ENCODE measurements at places on chromosomes 4 and X.

DNA sequence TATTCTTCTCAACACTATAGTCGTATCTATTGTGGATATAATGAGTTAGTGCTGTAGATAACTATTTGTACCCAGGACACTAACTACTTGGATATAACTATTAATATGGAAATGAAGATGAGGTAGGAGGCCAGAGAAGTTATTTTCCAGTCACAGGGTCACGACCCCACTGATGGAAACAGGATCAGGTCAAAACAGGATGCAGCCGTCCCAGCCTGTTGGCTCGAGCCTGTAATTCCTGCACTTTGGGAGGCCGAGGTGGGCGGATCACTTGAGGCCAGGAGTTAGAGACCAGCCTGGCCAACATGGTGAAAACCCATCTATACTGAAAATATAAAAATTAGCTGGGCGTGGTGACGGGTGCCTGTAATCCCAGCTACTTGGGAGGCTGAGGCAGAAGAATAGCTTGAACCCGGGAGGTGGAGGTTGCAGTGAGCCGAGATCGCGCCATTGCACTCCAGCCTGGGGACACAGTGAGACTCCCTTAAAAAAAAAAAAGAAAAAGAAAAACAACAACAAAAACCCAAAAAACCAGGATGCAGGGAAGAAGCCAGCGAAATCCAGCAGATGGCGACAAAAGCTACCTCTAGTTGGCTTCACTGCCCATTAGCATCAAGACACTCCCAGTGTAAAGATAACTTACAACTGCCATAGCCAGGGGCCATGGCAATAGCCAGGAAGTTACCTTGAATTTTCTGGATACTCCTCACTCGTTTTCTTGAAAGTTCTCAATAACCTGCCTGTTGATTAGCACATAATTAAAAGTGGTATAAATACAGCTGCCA lies 37.9 kb upstream of the NKAP start:
- no peak for DNase-seq

DNA sequence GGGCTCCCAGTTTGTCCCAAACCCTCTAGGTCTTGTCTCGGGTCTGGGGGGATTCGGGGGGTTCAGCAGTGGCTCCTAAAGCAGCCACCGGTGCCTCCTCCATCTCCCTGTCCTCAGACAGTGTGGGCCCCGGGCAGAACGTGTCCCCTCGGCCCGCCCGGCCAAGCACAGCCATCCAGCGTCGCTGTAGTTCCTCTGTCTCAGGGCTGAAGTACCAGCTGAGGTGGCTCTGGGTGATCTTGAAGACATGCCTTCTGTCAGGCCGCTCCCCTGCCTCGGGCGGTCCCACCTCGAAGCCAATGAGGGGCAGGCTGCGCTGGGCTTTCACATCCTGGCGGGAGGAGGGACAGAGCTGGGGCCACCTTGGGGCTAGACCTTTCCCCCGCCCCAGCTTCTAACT lies 5.9 kb downstream of the TSR2 start:
- DNase-seq = no peak

DNA sequence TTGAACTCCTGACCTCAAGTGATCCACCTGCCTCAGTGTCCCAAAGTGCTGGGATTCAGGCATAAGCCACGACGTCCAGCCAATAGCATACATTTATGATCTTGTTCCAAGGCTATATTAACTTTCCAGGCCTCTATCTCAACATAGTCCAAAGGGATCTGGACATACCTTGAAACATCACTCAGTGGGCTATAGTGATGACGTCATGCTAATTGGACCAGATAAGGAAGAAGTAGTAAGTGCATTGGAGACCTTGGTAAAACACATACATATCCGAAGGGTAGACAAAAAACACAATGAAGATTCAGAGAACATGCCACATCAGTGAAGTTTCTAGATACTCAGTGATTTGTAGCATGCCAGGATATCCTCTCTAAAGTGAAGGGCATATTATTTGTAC lies 37.4 kb upstream of the USP26 start:
- no peak for DNase-seq

DNA sequence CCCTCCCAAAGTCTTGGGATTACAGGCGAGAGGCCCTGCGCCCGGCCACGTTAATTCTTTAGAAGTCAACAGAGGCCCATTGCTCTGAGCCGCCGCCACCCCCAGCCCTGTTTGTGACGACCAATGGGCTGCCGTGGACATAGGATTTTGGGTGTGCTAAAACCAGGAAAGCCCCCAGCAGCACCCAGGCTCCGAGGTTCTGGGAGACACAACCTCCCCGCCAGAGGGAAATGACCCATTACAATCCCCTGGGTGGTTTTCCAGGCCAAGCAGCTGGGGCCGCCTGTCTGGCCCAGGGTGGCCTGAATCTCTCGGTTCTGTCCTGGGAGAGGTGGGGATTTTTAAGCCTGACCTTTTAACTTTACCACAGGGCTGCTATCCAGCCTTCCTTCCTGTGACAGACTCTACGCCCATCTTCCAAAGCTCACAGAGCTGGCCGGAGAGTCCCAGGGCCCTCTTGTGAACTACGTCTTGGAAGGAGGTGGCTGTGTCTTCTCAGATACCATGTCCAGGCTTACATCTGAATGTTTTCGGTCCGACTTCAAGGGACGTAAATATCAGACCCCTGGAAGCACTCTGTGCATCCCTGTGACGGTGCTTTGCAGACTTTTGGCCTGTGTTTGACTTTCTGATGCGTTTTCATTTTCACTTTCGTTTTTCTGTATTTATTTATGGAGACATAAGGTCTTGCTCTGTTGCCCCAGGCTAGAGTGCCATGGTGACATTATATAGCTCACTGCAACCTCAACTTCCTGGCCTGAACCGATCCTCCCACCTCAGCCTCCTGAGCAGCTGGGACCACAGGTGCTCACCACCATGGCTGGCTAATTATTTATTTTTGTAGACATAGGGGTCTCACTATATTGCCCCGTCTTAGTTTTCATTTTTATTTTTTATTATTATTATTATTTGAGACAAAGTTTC lies 36.0 kb downstream of the P2RY8 start:
- DNase-seq = no peak

- DNase-seq = no peak
Measured at GRCh38 chr4:74764119-74764518, 30.2 kb downstream of the BTC start.

GRCh38 chrX:50114113-50114512 lies 86.7 kb downstream of the AKAP4 start:
- no peak for DNase-seq

DNA sequence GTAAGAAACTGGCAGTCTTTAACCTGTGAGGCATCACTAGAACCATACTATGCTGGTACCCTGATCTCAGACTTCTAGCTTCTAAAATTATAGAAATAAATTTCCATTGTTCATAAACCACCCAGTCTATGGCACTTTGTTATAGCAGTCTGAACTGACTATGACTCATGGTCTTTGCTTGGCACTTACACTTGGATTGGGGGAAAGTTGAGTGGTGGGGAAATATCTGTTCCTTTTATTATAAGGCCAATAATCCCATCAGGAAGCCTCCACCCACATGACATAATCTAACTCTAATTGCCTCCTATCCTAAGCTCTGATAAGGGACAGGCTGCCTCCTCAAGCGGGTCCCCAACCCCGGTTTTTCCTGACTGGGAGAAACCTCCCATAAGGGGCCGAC lies 61.4 kb upstream of the PACRGL start:
- no peak for DNase-seq

DNA sequence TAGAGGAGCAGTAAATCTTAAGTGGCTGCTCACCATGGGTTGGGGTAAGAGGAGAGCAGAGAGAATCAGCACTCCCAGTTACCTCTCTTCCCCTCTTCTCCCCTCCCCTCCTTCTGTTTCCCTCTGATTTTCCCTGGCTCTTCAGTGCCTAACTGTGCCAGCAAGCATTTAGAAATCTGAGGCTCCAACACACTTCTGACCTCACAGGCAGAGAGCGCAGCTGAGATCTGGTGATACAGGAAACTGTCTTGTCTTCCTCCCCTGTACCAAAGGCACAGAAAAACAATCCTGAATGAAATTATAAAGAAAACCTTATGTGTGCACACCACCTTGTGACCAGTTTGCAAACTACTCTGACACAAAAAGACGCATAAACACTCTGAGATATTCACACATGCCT lies 82.4 kb upstream of the SMIM10 start:
- DNase-seq = no peak

- no peak for DNase-seq
Measured at GRCh38 chr4:100079264-100079663, 111.0 kb downstream of the DDIT4L start.

DNA sequence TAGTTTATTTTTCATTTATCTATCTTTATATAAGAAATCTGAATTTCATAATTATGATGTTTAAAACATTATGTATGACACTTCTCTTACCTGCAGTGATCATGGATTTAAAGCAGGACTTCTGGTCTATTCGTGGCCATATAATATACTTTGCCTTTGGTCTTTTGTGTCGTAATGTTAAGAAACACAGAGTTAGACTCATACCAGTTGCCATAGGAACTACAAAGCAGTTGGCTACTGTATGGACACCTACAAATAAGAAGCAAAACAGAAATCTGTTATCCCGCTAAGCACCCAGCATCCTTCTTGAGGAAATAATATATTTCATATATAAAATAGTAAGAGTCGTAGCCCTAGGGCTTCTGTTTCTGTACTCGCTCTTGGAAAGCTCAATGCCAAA lies 4.3 kb downstream of the SEPSECS start:
- no peak for DNase-seq

- peak; percentile 45 for DNase-seq
Measured at GRCh38 chrX:23901805-23902204, 5.9 kb downstream of the APOO start.

DNA sequence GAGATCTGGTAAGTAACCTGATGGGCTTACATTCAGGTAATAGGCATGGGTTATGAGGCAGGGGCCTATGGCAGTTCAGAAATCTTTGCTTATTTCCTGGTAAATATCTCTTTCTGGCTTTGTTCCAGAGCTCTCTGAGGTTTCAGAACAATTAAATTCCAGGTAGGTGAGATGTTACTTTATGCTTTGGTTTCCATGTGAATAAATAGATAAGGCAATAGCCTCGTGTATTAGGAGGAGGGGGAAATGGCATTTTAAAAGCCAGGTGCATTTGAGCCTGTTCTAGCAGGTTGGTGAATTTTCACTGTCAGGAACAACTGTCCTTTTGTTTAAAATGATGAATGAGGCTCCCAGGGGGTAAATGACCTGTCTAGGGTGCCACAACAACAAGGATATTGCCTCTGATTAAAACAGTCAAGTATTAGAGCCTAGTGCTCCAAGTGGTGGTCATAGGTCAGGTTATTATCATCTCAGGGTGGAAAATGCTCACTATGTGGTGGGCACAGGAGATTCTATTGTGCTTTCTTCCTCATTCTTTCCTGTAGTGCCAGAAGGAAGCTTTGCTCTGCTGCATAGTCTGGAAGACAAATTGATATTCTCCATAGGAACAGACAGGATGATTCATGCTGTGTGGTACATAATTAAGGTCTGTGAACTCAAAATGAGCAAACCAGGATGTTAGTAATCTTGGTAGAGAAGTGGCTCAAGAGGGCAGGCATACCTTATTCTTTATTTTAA lies 296.2 kb downstream of the INPP4B start:
- no peak for DNase-seq

- peak; percentile 25 for DNase-seq
Measured at GRCh38 chr4:42654631-42655268, 2.2 kb downstream of the ATP8A1 start.

DNA sequence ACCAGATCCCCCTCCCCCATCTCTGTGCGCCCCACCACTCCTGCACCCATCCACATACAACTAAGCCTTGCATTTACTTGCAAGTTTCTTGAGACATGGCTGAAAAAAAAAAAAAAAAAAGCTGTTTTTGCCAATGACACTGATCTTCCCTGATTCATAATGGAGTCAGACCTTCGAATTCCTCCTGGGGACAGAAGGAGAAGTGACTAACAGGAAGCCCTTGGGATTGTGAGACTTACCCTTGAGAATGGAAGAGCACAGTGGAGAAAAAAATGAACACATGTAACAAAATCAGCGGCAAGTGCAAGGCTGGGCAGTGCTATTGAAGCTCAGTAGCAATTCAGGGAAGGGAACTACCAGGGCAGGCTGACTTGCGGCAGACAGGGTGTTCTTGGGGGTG lies 288.4 kb downstream of the BCOR start:
- no peak for DNase-seq

- no peak for DNase-seq
Measured at GRCh38 chrX:17654116-17654515, 83.2 kb upstream of the SCML1 start.

DNA sequence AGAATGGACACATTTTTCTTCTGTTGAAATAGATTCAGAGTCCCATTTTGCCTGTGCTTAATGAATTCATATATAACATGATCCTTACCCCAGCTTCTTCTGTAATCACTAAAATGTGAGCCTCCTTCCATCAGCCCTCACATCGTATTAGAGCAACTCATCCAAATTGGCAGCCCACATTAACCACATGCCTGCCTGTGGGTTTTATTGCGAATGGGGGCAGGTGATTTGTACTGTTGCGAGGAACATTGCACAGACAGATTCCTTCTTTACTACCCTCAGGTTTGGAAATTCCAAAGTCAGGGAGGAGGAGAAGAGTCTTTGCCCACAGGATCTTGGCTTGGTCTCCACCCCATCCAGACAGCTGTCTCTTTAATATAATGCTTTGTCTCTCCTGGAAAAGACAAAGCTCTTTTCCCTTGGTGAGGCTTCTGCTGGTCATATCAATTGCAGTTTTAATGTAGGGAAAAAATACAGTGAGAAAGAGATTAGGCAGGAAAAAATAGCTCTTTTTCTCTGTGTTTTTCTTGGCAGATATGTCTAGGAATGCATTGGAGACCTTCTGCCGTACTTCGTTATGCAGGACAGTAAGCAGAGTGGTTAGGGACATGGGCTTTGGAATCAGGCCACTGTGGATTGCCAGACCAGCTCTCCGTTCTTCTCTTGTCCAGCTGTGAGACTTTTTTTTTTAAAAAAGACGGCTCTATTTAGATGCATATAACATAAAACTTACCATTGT lies 371.2 kb downstream of the AFF2 start:
- peak; percentile 11 for DNase-seq

DNA sequence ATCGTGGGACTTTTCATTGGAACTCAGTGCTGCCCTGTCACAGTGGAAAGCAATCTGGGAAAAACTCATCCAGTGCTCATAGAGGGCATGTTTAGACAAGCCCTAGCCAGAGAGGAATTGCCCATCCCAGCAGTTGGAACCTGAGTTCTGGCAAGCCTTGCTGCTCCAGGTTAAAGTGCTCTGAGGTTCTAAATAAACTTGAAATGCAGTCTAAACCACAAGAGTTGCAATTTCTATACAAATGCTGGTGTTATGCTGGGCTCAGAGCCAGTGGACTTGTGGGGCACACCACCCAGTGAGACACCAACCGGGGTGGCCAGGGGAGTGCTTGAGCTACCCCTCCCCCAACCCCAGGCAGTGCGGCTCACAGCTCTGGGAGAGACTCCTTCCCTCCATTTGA lies 142.8 kb upstream of the PPP1R2C start:
- no peak for DNase-seq

- DNase-seq = no peak
Measured at GRCh38 chr4:82124365-82124764, 249.4 kb downstream of the HNRNPD start.

GRCh38 chr4:185932491-185932890 lies 120.5 kb upstream of the SORBS2 start:
- no peak for DNase-seq

GRCh38 chr4:19689511-19689910 lies 562.2 kb upstream of the SLIT2 start:
- DNase-seq = no peak

- no peak for DNase-seq
Measured at GRCh38 chrX:21799767-21800166, 39.6 kb upstream of the MBTPS2 start.

- no peak for DNase-seq
Measured at GRCh38 chr4:183610033-183610432, 49.0 kb downstream of the RWDD4 start.

- DNase-seq = no peak
Measured at GRCh38 chr4:48138936-48139335, 4.9 kb upstream of the TXK start.

Measured in AG09319 (cell line).